Stimulated activated CD8-positive, alpha-beta memory T cell treated with anti-CD3 and anti-CD28 coated beads, Interleukin-12 subunit alpha, Interleukin-12 subunit beta, amount 100 ng/mL, for 4 hours (primary cell): ENCODE measurements at places on chromosomes 11 and 22.

DNA sequence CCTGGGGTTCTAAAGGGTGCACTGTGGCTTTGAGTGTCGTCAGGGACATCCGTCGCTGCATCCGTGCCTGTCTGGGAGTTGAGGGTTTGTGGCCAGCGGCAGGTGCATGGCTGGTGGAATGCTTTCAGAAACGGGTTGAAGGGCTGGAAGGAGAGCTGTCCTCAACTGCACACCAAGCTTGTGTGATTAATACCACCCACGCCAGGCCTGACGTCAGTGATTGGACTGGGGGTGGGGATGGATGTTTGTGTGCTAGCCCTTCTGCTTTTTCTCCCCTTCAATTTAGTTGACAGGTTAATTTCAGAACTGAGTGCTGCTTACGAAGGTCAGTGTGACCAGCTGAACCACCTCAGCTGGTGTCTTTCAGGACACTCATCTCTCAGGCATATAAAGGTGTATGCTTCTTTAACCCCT lies 3.2 kb upstream of the GAB2 start:
- peak; percentile 17 for DNase-seq

- DNase-seq = no peak
Measured at GRCh38 chr11:124898711-124899110, 1.0 kb upstream of the ROBO4 start.

- DNase-seq = no peak
Measured at GRCh38 chr11:6601041-6601461, 2.4 kb downstream of the RRP8 start.

DNA sequence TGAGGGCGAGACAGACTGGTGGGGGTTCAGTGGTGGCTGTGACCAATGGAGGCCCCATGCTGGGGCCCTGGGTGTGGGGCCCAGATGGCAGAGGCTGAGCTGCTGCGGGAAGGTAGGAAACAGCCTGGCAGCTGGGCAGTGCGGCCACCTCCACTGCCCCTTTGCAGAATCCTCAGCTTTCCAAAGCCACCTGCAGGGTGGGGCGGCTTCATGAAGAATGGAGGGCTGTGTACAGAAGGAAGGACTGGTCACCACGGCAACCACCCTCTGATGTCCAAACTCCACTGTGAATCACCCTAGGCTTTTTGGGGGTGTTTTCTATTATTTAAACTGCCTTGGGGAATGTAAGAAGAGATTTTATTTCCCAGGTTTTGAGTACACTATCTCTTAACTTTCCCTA lies 166.3 kb upstream of the NAV2 start:
- DNase-seq = no peak

GRCh38 chr11:106425819-106426218 lies 348.4 kb downstream of the AASDHPPT start:
- no peak for DNase-seq

DNA sequence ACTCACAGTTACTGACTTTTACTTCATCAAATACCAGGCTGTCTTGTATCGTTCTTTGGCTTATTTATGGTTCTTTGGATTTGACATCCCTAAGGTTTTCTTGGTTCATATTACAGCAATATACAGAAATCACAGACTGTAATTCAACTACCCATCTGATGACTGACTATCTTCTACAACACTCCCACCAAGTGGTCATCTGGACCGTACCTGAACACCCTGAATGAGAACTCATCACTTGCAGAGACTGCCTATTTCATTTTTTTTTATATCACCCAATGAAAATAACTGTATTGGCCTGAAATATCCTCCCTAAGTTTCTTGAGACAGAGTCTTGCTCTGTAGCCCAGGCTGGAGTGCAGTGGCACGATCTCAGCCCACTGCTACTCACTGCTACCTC lies 9.5 kb upstream of the UPB1 start:
- DNase-seq = no peak

DNA sequence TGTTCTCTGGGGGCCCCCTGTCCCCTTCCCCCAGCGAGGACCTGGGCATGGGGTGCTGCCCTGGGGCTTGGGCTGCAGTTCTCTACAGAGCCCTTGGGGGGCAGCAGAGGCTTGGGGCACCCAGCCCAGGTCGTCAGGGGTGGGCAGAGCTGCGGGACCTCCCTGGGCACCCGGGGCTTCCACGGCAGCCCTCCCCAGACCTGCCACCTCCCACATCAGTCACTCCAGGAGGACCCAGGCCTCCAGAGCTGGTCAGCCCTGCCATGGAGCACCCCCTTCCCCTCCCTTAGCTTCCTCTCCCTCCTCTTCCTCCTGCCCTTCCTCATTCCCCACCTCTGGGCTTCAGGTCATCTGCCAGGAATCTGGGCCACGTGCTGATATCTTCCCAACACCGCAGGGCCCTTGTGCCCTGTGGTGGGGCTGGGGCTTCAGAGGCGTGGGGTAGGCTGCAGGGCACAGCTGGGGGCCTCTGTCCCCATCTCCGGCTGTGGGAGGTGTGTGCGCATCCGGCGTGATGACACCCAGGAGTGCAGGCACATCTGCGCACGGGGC lies 5.8 kb downstream of the TSPAN4 start:
- no peak for DNase-seq

GRCh38 chr22:19430890-19431541 lies 517 bp downstream of the HIRA start:
- peak; percentile 19 for DNase-seq

DNA sequence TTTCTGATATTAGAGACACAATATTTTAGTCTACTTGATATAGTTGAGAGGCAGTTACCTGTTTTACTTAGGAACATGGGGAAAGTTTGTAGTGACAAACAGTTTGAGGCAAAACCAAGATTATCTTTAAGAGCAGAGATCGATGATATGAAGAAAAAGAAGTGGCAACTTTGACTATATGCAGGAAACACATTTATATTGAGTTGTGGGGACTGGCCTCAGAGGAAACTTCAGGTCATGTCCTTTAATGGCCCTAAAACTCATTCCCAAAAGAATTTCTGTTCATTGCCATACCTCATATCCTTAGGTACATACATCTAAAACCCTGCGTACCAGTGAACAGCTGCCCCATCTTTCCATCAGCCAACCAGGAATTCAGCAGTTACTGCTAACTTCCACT lies 4.5 kb downstream of the HBG1 start:
- no peak for DNase-seq

- no peak for DNase-seq
Measured at GRCh38 chr11:65215441-65216076, 33.8 kb downstream of the CAPN1 start.

- no peak for DNase-seq
Measured at GRCh38 chr11:123973816-123974215, 3.8 kb downstream of the OR10S1 start.
